ENCODE measurements at places on chromosomes 4 and X.

DNA sequence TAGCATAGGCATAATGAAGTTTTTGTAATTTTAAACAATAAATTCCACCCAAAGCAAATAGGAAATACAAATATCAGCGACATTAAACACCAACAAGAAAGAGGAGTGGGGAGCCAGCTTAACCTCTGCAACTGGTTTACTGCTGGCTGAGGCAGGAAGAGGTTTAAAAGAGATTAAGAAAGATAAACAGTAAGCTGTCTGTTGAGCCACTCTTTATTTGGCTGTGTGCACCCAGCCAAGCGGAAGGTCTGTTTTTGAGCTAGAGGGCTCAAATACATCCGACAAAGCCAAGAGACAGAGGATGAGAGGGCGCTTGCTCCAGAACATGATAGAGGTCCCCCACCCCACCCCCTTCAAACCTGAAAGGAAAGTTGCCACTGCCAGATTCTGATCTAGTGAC, 191.4 kb downstream of the MGST2 start:
- DNase-seq, result no peak

GRCh38 chr4:108270466-108271450, 102.0 kb upstream of the LEF1 start:
- DNase-seq, result no peak

- DNase-seq, result no peak
Observed at GRCh38 chr4:145820407-145820806, 118.2 kb downstream of the ZNF827 start.

DNA sequence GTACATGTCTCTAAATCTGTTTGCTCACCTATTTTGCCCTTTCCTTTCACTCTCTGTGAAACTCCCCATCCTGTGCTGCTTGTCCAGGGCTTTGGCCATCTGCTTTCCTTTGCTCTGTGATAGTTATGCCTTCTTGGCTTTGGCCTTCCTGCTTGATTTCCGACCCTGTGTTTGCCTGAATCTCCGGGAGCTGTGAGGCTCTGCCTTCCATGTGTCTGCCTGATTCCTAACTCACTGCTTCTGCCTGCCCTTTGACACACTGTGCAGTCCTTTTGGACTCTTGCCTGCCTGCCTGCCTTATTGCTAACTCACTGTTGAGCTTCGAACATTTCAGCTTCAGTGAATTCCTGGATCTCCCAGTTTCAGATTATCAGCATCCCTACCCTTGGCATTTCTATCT, 143.1 kb downstream of the C4orf33 start:
- DNase-seq, result no peak

GRCh38 chr4:185479507-185479971, 8.0 kb upstream of the CCDC110 start:
- no peak for DNase-seq

DNA sequence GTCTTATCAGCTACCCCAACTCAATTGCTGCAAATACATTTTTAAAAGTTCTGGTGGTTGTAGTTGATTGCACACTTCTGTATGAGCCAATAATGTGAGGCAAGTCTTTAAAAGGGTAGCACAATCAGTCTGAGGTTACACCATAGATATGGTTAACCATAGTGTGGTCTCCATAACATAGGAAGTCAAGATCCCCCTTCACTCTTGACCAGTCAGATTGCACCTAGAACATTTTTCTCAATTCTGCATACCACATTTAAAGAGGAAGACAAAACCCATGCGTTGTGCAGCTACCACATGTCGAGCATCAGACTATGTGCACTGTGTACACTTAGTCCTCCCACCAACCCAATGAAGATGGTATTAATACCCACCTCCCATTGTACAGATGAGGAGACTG, 26.5 kb upstream of the CYBB start:
- DNase-seq, result no peak

DNA sequence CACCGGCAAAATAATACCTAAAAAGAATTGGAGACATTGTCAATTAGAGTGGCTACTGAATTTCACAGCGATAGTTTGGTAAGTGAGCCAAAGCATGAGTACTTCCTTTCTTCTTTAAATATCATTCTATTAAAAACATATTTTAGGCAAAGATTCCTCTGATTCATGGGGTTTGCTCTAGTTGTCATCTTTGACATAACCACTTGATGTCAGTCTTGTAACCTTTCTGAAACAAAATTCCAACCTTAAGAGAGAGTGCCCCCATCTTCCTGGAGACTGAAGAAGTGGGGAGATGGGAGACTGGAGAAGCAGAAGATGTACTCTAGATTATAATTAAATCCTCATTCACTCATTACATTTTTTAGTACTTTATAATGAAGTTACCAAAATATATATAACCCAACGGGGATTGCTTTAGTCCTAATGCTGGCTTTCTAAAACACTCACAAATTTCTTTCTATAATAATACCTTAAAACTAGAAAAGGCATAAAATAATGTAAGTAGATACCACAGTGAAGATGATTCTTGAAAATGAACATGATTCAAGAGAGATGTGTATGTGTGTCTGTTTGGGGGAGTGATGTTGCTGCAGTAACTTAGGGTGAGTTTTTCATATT, 96.4 kb downstream of the EMCN start:
- no peak for DNase-seq

- DNase-seq, result no peak
Observed at GRCh38 chr4:9769321-9769720, 12.1 kb upstream of the DRD5 start.

GRCh38 chr4:127212701-127213100, 420.1 kb upstream of the INTU start:
- DNase-seq, result no peak

DNA sequence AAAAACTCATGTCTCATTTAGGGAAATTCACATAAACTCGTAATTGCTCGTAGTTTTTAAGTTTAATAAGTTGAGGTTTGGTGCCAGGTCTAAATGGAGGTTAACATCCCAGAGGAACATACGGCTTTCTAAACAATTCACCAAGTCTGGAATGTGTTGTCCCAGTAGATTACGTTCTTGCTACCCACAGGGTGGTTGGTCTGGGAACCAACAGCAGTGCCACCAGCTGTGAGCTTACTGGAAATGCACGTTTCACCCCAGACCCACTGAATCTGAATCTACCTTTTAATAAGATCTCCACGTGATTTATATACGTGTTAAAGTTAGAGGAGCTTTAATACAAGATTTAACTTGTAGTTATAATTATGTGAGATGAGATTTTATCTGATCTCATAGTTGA, 134.3 kb downstream of the BMPR1B start:
- DNase-seq, result no peak

DNA sequence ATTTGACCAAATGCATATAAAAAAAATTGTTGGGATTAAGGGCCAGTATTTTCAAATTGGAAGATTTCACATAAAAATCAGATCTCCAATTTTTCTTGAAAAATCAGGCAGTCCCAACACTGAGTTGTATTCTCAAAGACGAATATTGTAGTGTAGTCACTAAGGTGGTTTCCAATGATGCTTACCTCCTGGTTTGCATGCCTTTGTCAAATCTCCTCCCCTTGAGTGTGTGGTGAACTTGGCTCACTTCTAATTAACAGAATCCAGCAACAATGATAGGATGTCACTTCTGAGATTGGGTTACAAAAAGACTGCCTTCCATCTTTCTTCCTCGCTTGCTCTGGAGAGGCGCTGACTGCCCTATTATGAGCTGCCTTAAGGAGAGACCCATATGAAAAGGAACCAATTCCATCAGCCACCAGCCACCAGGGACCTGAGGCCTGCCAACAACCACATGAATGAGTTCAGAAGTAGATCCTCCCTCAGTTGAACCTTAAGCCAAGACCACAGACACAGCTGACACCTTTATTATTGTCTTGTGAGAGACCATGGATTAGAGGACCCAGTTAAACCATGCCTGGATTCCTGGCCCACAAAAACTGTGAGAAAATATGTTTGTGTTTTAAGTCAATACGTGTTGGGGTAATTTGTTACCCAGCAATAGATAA, 31.2 kb upstream of the TSPAN5 start:
- no peak for DNase-seq

GRCh38 chr4:181504924-181505323, 738.3 kb upstream of the TENM3 start:
- no peak for DNase-seq

- no peak for DNase-seq
Observed at GRCh38 chr4:15458616-15459015, 11.1 kb upstream of the CC2D2A start.

GRCh38 chrX:133676344-133677122, 261.2 kb upstream of the GPC4 start:
- DNase-seq, result no peak

- DNase-seq, result no peak
Observed at GRCh38 chr4:38385093-38386004, 278.6 kb upstream of the KLF3 start.

DNA sequence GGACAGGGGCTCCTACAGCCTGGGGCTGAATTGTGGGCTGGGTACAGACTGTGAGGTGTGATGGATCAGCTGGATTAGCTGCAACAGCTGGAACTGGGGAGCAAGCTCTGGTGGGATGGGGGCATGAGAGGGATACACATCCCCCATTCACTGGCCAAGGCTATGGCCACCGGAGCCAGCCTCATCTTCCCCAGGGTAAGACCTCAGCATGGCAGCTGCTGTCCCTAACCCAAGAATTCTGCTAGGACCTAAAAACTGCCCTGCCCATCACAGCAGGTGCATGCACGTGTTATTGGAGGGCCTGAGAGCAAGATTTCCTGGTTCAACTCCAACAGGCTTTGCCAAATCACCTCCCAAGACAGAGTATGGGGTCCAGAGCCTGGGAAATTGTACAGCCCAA, 258.6 kb upstream of the AGTR2 start:
- no peak for DNase-seq

DNA sequence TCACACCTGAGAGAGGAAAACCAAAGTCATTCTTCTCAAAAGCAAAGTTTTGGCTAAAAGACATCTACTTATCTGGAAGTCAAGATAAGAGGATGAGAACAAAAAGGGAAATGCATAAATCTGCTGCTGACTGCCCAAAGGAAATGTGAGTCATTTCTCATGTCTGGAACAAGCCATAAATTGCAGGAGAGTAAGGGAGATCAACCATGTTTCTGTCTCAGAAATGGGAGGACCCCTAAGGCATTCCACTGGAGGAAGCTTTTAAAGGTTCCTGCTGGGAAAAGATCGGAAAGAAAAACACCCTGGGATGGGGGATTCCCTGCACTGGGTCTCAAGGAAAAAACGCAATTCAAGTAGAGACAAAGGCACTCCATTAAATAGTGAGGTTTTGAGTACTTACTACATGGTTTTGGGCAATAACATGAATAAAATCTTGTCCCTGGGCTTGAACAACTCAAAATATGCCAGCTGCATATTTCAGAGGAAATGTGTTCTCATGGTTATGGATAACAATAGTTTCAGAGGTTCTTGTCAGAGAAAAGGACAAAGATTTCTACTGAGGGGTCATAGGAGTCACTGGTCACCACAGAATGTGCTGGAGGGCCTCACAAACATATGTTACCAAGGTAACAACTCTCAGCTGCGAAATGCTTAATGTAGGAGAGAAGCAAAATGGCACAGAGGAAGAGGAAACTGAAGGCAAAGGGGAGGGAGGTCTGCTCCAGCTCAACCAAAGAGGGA, 19.3 kb downstream of the GPR143 start:
- DNase-seq, result no peak

- DNase-seq, result no peak
Observed at GRCh38 chr4:156036496-156036895, 82.8 kb upstream of the CTSO start.

Measured in effector CD4-positive, alpha-beta T cell (primary cell).